ENCODE measurements at places on chromosomes 3 and 15. TPM values are rescaled to one million over a fixed set of nuclear protein-coding genes. Genes with fewer than 3 reads are reported as not detected.

DNA sequence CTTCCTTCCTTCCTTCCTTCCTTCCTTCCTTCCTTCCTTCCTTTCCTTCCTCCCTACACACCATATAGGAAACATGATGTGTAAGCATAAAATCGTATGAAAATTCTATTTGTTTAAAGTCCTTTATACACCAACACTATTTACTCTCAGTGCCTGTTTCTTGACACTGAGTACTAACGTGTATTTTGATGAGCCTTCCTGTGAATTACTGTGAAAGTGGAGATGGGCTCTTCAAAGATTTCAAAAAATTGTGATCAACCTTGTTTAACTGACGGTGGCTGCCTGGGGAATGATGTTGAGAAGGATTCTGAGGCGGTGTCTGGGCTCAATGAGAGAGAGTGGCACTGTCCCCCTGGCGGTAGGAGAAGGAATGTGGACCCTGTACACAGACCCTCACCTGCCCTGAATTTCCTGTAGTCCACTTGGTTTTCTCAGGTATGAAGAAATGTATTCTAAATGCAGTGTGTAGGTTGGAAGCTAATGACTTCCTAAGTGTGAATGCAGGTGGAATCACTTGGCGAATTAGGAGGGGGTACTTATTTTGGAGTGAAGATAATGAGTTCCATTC is 237.9 kb downstream of the GAP43 start:
- no peak for DNase-seq

DNA sequence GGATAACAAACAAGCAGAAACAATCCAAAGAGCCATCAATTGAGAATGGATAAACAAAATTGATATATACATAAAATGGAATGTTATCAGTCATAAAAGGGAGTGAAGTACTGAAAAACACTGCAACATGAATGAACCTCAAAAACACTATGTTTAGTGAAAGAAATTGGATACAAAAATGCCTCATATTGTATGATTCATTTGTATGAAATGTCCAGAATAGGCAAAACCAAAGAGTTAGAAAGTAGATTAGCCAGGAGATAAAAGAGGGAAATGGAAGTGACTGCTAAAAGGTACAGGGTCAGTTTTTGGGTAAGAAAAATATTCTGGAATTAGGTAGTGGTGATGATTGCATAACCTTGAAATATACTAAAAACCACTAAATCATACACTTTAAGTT is 9.8 kb upstream of the SLC25A36 start:
- no peak for DNase-seq

GRCh38 chr3:193779933-193780332 is 186.9 kb downstream of the OPA1 start:
- no peak for DNase-seq

DNA sequence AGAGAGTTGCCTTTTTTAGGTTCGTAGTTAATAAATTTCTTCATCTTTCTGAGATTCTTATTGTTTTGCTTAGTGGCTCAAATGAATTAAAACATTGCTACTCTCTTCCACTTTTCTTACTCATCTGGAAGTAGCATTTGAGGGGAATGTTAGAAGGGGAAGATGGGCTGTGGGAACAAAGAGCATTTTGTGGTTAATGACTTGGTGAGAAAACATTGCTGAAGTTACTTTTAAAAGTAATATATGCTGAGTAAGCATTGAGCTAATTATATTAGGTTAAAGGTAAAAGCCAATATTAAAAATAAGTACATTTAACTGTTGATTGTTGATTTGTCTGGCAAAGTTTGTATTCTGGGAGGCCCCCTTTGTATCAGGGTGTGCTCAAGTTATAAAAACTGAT is 5.7 kb downstream of the MORF4L1 start:
- DNase-seq, result no peak

- no peak for DNase-seq
Measured at GRCh38 chr3:55474213-55474632, 12.9 kb downstream of the WNT5A start.

- DNase-seq, result no peak
Measured at GRCh38 chr3:102233881-102234280, 200.9 kb upstream of the ZPLD1 start.

OIP5 gene
- polyA plus RNA-seq, result 11.9 TPM

ZWILCH gene
- 5.7 TPM for polyA plus RNA-seq

GRCh38 chr3:126723801-126724200 is 19.8 kb downstream of the CHCHD6 start:
- no peak for DNase-seq

HAPLN3 gene
- 130 TPM for polyA plus RNA-seq

DNA sequence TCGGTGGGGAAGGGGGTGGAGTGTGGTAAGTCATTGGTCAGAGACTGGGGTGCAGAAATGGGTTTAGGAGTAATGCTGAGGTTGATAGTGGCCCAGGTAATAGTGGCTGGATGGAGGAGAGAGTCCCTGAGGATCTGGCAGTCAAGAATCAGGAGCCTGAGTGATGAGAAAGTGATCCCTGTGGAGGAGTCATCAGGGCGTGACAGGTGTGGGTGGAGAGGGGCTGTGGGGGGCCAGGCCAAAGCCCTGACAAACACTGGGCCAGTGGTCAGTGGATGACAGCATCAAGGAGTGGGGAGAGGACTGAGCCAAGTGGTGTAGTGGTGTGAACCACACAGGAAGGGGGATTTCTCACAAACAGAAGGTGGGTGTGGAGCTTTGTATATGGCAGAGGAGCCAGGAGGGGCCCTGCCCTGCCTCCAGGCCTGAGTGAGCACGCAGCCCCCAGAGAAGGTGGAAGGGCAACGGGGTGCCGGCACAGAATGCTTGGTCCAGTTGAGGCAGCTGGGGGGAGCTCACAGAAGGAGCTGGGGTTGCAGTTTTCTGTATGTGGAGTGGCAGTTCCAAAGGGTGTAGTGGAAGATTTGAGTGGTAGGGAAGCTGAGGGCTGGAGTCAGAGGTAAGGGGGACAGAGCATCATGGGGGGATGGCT is 77.1 kb downstream of the SPSB4 start:
- DNase-seq, result no peak

DNA sequence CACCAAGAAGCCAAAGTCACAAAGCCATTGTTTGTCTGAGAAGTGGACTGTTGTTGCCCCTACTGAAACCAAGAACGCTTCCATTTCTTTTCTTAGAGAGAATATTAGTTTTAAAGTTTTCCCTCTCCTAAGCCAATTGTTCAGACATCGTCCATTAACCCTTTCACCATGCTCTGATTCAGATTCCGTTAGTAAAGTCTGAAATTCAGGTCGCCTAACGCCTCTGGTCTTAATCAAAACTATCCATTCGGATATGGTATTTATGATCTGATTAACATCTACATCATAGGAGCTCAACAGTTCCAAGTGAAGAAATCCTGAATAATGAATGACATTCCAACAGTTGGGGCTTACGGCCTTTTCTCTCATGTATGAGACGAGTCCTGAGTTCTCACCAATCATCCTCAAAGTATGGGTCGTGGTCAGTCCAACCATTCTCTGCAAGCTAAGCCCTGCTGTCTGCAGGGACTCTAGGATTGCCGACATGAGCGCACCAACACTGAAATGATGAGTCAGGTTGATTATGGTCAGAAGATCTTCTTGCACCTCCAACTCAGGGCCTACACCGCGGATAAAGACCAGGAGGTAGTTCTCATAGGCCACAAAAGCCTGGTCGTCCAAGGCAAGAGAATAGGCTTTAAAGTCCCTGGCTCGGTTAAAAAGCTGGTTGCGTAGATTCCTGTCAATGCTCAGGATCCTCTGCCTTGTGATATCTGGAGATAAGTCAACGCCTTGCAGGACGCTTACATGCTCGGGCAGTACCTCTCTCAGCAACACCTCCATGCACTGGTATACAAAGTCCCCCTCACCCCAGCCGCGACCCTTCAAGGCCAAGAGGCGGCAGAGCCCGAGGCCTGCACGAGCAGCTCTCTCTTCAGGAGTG is 767 bp downstream of the EPM2AIP1 start:
- no peak for DNase-seq

MESP1 gene
- 1.0 TPM for polyA plus RNA-seq

- DNase-seq, result no peak
Measured at GRCh38 chr3:196629228-196629627, 10.3 kb upstream of the NRROS start.

GRCh38 chr15:94383706-94384105 is 152.3 kb downstream of the MCTP2 start:
- DNase-seq, result no peak

DNA sequence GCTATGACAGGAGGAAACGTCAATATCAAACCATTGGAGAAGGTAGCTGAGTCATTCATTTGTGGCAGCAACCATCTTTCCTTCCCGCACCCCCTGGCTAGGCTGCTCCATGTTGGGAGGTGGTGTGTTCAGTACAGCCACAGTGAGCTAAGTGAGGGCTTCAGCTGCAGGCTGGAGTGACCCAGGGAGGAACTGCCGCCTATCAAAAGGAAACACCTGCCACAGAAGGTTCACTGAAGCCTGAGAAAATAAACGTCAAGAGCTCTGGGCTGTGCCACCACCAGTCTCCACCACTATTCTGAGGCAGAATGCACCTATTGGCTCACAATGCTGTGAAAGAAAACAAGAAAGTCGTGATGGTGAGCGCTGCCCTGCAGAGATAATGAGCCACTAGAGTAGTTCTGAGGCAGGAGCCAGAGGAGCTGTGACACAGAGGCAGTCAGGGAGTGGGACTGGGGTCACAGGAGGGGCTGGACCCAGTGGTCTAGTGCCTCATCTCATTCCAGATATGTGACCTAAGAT is 34.8 kb upstream of the CD47 start:
- DNase-seq, result peak; percentile 97

DNA sequence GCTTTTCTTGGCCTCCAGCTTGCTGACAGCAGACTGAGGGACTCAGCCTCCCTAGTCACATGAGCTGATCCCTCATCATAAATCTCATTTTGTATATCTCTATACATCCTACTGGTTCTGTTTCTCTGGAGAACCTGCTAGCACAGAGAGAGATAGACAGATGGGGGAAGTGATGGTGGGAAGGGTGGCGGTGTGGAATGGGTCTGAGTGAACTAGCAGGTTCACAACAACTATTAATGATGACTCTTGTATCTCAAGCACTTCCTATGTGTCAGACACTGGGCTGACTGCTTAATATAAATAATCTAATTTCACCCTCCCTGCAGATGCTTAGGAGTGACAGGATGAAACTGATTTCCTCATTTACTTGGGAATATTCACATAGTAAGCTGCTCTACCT is 106.9 kb upstream of the TLE3 start:
- no peak for DNase-seq

GRCh38 chr3:188361888-188362287 is 207.9 kb downstream of the LPP start:
- no peak for DNase-seq

VPS33B gene
- 11.8 TPM for polyA plus RNA-seq

GRCh38 chr3:36013425-36013824 is 366.9 kb upstream of the STAC start:
- DNase-seq, result no peak

- DNase-seq, result no peak
Measured at GRCh38 chr15:48803877-48804276, 7.0 kb downstream of the CEP152 start.

ZBED2 gene
- polyA plus RNA-seq, result not detected

SH2D7 gene
- polyA plus RNA-seq, result not detected

- DNase-seq, result peak; percentile 53
Measured at GRCh38 chr15:81113204-81113657, 20.8 kb upstream of the CFAP161 start.

GRCh38 chr15:85515212-85515611 is 134.8 kb downstream of the AKAP13 start:
- DNase-seq, result no peak

LRRIQ4 gene
- 0.04 TPM for polyA plus RNA-seq

DNA sequence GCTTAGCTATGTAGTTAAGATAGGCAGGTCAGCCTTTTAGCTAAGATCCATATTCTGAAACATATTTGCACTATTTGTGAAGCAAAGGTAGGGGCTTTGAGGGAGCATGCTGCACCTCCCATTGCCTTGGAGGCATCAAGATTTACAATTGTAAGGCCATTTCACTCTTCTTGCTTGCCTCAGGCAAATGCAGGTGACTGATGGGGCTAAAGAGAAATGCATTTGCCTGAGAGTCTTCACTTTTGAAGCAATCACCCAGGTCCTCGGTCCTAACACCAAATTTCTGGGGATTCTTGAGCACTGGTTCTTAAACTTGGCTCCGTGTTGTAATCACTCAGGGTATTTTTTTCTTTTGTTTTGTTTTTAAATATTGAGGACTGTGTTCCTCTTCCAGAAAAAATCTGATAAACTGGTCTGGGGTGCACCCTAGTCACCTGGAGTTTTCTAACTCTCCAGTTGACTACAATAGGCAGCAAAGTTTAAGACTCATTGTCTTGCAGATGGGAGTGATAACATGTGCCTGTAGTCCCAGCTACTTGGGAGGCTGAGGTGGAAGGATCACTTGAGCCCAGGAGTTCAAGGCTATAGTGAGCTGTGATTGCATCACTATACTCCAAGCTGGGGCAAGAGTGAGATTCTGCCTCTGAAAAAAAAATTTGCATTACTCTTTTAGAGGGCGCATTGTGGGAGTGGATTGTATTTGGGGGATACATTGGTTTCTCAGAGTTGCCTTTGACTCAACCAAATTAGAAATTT is 68.1 kb downstream of the EOMES start:
- no peak for DNase-seq

DNA sequence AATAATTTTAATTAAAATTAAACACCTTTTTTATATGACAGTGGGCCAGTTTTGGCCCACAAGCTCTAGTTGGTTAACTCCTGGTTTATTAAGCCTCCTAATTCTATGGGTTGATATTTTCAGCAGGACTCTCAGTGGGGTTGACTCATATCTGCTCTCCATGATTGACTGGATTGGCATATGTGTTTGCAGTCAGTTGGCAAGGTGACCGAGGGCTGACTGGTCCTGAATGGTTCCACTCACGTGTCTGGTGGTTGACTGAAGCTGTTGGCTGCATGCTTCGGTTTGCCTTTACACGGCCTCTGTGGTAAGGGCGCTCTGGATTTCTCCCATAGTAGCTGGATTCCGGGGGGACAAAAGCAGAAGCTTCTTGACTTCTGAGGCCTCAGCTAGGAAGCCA is 65.3 kb upstream of the ZNF280D start:
- no peak for DNase-seq

HHLA2 gene
- not detected for polyA plus RNA-seq

LYZL4 gene
- 0.41 TPM for polyA plus RNA-seq

SLC15A2 gene
- polyA plus RNA-seq, result 0.14 TPM

AHSG gene
- polyA plus RNA-seq, result not detected

GRCh38 chr15:91302588-91303439 is 202.8 kb downstream of the SV2B start:
- DNase-seq, result peak; percentile 46

- DNase-seq, result no peak
Measured at GRCh38 chr15:68733666-68734065, 87.0 kb downstream of the ANP32A start.

GRCh38 chr3:113776564-113776963 is 29.7 kb downstream of the ATP6V1A start:
- no peak for DNase-seq

DNA sequence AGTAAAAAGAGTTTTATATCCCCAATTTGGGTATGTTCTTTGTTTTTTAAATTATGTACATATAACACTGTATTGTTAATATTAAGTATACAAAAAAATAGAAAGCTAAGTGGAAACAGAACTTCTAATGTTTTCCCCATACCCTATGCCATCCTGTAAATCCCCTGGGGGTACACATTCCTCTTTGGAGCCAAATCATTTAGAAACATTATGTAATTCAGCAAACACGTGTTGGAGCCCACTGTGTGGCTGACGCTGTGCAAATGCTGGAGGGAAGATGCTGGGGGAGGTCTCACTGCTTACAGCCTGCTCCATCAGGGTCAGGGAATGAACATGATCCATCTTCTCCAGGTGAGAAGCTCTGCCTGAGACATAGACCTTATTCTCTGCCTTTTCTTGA is 52.8 kb downstream of the CRTC3 start:
- DNase-seq, result no peak

- DNase-seq, result no peak
Measured at GRCh38 chr15:49621887-49622286, 1.0 kb downstream of the DTWD1 start.

ARHGEF26 gene
- 0.57 TPM for polyA plus RNA-seq
